ENCODE measurements at places on chromosomes 6 and 20.

DNA sequence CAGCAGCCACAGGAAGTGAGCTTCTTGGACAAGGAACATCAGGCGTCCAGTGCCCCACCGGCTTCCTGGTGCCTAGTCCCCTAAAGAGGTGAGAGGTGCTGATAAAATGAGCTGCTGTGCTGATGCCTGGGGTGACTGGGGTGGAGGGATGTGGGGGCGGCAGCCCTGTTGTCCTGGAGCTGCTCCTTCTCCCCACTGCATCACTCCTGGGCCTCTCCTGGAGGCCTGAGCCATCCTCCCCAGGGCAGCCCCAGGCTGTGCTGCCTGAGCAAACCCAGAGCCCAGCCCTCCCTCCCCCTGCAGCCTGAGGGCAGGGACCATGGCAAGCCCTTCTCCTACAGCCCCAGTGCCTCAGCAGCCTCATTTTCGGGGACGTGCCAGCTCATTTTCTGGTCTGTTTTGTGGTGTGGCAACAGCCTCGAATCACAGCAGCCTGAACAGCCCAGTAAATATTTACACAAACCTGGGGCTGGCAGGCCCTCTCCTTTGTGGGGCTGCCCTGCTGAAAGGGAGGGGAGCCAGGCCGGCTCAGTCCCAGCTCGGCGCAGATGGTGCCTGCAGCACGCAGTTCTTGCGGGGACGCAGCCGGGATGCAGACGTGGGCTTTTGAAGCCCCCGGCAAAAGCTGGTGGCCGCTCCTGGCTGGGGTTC lies 259.9 kb downstream of the DLL1 start:
- no peak for DNase-seq

DNA sequence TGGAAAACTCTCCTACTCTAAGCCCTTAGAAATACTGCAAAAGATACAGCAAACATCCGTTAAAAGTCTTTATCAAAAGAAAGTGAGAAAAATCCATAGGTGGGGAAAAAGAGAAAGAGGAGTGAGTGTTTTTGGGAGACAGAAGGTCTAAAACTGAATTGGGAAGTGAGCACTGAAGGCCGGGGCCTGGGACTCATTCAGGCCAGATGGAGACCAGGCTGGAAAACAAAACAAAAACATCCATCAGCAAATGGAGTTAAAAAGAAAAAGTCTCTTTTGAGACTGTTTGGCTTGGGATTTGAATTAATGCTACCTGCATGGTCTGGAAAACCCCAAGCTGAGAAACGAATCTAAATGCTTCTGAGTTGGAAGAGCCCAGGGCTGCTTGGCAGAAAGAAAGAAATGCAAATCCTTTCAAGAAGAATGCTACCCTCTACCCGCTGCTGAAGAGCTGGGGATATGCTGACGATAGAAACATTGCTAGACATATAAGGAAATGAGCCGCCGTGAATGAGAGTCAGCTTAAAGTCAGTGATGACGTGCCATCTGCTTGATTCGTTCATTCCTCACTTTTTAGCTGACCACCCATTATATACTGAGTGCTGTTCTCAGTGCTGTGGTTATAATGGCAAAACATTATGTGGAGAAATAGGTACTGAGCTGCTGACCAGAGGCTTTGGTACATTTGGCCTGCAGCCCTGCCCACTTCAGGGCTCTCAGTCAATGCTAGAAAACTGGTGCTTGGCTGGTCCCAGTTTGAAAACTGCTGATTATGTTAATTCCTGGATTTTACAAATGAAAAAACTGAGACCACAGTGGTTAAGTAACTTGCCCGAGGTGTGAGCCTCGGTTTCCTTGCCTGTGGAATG lies 28.0 kb upstream of the TULP4 start:
- DNase-seq: no peak

GRCh38 chr20:51067792-51068191 lies 44.9 kb upstream of the KCNG1 start:
- DNase-seq: no peak

DNA sequence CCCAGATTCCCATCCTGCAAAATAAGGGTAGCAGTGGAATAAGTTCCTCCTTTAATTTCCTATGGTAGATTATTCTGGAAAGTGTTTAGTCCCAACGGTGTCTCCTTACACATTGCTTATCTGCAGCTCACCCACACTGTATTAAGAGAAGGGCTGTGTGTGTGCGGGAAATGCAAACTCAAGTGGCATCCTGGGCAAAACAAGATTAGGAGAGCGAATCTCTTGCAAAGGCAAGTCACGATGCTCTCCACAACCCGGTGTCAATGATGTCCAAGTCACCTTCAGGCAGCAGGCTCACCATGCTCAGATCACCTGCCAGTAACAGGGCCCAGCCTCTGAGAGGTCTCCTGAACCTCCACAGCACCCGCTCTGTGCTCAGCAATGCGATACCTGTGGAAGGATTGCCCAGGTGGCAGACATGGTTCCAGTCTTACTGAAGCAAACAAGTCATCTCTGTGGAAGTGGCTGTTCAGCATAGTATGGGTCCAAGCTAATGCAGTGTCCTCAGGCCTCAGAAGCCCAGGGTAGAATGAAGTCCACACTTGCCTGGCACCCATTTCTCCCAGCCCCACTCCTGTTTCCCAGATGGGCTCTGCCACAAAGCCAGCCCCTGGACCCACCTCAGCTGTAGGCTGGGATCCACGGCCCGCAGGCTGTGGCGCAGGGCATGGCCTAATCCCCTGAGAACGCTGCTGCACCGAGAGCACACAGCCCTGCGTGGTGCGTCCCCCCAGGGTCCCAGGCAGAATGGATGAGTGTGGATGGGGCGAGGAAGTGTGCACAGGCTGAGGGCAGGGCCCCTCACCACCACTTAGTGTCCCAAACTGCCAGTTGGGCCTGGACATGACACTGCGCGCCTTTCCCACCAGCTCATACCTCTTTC lies 101.2 kb downstream of the PXDC1 start:
- DNase-seq: no peak

DNA sequence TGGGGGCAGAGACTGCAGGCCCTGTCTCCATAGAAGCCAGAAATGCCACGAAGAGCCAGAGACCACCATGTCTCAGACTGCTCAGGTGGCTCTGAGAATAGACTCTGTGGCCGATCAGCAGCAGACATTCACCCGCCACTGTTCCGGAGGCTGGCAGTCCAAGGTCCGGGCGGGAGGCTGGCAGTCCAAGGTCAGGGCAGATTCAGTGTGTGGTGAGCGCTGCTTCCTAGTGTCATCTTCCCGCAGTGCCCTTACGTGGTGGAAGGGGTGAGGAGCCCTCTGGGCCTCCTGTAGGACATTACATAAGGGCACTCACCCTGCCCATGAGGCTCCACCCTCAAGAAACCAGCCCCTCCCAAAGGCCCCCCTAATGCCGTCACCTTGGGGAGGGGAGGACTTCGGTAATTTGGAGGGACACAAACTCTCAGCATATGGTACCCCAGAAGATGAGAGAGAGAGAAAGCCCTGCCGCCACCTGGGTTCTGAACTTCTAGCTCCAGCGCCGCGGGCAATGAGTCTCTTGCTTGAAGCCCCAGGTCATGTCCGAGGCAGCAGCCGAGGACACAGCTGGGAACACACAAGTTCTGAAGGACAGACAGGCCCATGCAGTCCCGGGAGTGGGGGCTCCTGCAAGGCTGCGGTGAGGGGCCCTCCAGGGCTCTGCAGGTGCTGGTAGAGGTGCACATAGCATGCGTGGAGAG lies 36.4 kb downstream of the DACT2 start:
- no peak for DNase-seq

DNA sequence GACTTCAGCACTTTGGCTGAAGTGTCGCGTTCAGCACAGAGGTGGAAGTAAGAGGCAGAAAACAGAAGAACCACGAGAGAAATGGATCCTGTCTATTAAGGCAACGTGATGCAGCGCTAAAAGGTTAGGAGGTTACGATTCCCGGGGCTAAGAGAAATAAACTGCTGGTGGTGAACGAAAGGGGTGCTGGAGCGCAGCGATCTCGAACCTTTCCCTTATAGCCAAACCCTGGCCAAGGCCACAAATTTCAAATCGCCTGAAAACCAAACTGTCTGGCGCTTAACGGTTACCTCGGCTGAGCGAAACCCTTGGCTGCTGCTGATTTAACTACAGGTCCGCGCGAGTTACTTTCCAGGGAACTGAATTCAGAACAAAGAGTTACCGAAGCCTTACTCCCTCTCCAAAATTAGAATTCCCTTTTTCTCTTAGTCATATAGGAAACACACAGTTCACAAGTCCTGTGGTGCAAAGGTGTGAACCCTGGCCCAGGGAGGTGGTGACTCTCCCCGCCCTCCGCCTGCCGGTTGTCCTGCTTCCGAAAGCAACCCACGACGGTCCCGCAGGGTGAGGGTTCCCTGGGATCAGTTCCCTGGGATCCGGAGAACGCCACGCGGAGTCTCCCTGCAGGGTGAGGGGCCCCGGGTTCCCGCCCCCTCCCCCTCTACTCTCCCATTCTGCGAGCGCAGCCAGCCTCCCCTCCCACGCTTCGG lies 1.3 kb upstream of the SLC35D3 start:
- DNase-seq: no peak

DNA sequence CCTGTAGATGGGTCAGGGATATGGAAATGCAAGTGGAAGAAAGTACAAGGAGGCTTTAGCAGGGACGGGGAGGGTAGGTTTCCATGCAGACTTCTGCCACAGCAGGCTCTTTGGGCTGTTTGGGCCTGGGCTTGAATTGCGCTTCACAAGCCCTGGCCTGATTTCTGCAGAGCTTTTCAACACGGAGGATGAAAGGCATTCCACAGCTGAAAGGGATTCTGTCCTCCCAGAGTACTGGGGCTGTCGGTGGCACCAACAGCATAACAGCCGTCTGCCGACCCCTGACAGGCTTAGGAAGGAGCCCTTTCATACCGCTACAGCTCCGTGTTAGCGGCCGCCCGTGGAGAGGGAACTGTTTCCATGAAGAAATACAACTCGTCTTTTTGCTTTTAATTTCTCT lies 22.9 kb upstream of the TBC1D7 start:
- no peak for DNase-seq

GRCh38 chr20:63314015-63314471 lies 21.1 kb downstream of the COL20A1 start:
- no peak for DNase-seq

DNA sequence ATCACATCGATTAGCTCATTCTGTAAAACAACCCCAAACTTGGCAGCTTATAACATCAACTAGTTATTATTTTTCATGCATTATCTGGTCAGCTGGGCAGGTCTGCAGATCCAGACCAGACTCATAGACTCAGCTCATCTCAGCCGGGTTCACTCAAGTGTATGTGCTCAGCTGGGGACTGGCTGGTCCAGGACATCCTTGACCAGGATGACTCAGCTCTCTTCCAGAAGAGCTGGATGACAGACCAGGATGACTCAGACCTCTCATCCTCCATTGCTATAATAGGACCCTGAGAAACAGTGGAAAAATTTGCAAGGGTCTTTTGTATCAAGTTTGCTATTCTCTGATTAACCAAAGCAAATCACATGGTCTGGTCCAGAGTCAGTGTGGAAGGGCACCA lies 312.5 kb upstream of the PLCB4 start:
- no peak for DNase-seq

DNA sequence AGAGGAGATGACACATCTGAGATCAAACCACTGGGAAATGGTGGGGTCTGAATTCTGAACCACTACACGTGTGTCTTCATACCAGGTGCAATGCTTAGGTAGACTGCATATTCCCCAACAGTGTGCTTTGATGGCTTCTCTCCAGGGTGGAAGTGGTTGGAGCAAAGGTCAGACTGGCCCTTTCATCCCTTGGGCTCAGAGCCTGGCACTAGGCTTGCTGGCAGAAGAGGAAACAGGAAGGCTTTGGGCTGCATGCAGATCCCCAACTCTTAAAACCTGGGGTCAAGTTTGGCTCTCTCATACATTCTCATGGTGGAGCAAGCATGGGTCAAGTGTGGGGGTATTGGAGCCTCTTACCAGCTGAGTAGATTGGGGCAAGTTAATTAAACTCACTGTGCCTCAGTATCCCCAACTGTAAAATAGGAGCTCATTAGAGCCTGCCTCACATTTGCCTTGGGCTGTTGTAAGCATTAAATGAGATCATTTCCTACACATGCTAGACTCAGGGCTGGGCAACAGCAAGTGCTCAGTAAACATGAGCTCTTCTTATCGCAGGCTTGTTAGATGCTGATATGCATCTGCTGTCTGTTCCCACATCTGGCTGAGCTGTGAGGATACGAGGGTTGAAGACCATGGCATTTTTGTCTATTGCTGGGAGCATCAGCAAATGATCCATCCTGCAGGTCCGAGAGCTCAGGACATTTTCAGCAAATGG lies 51.6 kb upstream of the FAM83D start:
- no peak for DNase-seq

GRCh38 chr20:58277578-58278472 lies 31.7 kb upstream of the RAB22A start:
- DNase-seq: no peak

DNA sequence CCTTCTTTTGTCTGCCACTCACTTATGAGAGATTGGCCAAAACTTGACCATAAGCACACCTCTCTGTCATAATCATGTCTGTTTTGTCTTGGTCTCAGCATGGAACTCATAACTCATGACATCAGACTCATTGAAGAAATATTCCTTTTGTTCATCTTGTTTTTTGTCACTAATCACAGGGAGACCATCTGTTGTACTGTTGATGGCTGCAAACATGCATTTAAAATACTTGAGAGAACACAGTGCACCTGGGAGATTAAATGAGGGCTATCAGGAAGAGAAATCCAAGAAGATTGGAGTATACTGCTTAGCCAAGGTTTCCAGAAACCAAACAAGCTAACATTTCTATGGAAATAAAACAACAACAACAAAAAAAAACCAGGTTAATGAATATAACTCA lies 689.7 kb downstream of the EPM2A start:
- no peak for DNase-seq

- no peak for DNase-seq
These were observed 16.3 kb downstream of the TRAF3IP2 start for GRCh38 chr6:111589366-111589765.

DNA sequence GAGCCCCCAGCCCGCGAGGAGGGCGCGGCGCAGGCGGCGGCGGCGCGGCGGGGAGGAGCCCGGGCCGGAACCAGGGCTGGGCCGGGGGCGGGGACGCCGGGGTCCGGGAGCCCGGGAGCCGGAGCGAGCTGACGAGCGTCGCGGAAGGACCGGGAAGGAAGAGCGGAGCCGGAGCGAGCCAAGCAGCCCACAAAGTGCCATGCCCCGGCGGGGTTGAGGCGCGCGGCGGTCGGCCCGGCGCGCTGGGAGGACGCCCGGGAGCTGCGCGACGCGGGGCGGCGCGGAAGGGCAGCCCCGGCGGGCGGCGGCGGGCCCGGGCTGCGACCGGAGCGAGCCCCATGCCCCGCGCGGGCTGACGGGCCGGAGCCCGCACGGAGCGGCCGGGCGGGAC lies 289 bp downstream of the FOXP4 start:
- DNase-seq: no peak

DNA sequence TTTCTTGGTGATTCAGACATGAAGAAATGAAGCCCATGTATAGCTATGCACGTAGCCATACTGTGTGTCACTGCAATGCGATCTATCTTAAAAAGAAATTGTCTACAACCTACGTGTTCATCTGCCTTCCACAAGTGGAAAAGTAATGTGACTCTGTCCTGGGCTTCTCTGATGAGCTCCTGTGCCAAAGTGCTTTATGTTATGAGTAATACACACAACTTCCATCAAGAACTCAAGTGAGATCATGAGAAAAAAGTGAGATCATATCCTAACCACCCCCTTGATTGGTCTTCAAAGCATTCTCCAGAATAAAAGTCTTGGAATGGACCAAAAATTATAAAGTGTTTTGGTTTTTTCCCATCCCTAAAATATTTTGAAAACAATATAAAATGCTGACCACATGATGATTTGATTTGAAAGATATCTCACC lies 114.3 kb downstream of the DST start:
- DNase-seq: no peak
